ENCODE measurements at places on chromosomes 13 and 19. TPM values are rescaled to one million over a fixed set of nuclear protein-coding genes. Genes with fewer than 3 reads are reported as not detected.
A peak's percentile ranks its signal among the peaks of the same experiment; 100 is the strongest.

DNA sequence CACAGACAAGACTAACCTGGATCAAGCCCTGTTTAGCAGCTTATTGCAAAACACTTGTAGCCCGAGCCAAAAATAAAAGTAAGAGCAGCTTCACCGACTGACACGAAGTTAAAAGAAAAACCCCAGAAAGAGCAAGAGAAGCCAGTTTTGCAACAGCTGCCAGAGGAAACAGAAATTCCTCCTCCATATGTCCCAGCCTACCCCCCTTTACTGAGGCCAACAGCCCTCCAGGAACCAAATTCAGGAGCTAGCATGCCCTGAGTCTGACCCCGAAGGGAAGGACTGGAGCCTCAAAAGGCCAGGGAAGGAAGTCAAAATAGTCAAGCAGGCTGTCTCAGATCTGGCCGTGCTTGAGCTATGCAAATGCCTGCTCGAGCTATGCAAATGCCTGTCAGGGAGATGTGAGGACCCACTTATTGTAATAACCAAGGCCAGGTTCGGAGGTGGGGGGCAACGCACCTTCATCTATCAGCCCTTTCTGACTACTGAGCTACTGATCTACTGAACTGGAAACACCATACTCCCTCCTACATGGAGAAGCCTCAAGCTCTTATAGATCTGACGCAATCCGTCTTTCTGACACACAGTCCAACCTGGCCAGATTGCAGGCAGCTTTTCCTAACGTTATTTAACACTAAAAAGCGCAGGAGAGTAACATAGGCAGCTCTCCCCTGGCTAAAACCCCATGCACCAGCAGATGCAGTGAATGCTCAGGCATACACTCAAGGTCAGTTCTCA is 6.7 kb downstream of the SIGLEC11 start:
- no peak for DNase-seq

DNA sequence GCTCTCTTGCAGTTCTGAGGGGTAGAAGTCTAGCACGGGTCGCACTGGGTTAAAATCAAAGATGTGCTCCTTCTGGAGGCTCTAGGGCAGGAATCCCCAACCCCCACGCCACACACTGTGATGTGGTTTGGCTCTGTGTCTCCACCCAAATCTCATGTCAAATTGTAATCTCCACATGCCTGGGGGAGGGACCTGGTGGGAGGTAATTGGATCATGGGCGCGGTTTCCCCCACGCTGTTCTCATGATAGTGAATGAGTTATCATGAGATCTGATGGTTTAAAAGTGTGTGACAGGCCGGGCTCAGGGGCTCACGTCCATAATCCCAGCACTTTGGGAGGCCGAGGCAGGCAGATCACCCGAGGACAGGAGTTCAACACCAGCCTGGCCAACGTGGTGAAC is 26.6 kb upstream of the CALM3 start:
- DNase-seq, result peak; percentile 10

DNA sequence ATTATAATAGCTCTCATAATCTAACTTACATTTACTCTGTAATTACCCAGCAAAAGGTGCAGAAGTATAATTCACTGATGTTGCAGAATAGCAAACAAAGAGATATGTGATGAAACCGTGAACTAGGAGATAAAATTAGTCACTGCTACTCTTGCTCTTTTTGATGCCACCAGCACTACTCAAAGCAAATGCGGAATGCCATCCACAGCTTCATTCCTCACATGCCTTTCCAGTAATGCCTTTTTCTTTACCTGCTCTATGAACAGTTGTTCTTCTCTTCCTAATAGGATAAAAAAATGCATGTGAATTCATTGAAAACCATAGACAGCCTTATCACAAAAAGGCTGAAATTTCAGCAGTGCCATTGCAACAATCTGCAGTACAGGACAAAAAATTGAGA is 1129.5 kb downstream of the DIAPH3 start:
- DNase-seq, result no peak

- DNase-seq, result no peak
Measured at GRCh38 chr19:46350029-46350757, 3.3 kb downstream of the PPP5C start.

DNA sequence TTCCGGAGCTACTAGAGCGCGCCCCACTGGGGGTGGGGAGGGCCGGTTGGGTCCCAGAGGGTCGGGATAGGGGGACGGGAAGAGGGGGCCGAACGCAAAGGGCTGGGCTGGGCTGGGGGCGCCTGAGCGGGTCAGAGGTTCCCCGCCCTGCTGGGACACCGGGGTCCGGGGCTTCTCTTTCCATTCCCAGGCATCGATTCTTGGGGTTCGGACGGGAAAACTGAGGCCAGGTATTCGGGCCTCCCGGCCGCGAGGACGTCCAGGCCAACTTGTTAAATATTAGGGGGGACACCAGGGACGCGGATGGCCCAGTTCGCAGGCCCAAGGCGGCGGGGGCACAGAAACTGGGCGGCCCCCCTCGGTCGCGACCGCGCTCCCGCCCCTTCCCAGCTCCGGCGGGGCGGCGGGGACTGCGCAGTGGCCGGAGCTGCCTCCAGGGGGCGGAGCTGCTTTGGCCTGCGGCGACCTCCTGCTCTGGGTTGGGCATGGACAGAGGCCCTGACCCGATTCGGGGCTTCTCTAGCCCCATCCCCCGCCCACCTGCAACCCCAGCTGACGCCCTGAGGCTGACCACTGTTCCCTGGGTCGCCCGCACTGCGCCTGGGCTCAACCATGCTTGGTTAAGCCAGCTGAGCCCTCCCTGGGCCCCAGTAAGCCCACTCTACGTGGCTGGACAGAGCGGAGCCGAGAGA is 1.2 kb upstream of the KLF16 start:
- DNase-seq, result peak; percentile 73

GRCh38 chr13:72458701-72459100 is 268.7 kb downstream of the MZT1 start:
- no peak for DNase-seq

- no peak for DNase-seq
Measured at GRCh38 chr13:45370922-45371406, 30.0 kb upstream of the TPT1 start.

- DNase-seq, result no peak
Measured at GRCh38 chr13:90766386-90766902, 581.0 kb upstream of the MIR17HG start.

The ZBTB32 gene
- 181 TPM for total RNA-seq

The SCGB2B2 gene
- total RNA-seq, result 0.36 TPM

The ZNF320 gene
- 5.2 TPM for total RNA-seq
